ENCODE measurements at places on chromosomes 13 and 19.
A peak's percentile ranks its signal among the peaks of the same experiment; 100 is the strongest.

DNA sequence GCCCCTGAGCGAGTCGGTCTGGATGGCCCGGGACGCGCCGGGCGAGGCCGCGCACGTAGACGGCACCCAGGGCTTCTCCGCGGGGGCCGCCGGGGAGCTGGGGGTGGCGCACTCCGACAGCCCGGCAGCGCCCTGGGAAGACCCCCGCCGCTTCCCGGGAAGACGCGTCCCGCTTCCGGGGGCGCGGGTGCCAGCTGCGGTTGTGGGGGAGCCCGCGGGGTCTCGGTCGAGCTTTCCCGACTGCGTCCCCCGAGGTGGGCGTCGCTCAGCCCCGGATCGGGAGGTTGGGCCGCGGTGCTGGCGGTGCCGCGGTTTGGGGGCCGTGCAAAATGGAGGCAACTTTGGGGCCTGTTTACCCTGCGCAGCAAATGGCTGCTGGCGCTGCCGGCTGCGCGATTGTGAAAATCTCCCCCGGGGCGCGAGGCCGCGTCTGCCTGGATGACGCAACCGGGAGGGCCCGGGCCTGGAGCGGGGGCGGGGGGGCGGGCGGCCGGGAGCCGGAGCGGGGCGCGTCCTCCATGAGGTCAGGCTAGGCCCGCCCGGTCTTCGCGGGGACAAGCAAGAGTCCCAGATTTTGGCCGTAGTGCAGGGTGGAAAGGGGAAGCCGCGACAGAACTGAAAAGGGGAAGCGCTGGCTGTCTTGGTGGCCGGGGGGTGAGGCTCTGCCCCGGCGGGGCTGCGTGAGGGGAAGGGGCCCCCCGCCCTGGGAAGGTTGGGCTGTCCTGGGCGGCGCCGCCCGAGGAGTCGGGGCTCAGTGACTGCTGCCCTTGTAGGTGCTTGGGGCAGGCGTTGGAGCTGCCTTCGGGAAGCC lies 11.3 kb downstream of the PEAK3 start:
- DNase-seq, result peak; percentile 36

- no peak for DNase-seq
Observed at GRCh38 chr13:70255406-70255991, 147.2 kb upstream of the KLHL1 start.

GRCh38 chr19:30882411-30883005 lies 466.7 kb downstream of the TSHZ3 start:
- no peak for DNase-seq

GRCh38 chr13:54705738-54706137 lies 1677.1 kb downstream of the OLFM4 start:
- DNase-seq, result no peak

DNA sequence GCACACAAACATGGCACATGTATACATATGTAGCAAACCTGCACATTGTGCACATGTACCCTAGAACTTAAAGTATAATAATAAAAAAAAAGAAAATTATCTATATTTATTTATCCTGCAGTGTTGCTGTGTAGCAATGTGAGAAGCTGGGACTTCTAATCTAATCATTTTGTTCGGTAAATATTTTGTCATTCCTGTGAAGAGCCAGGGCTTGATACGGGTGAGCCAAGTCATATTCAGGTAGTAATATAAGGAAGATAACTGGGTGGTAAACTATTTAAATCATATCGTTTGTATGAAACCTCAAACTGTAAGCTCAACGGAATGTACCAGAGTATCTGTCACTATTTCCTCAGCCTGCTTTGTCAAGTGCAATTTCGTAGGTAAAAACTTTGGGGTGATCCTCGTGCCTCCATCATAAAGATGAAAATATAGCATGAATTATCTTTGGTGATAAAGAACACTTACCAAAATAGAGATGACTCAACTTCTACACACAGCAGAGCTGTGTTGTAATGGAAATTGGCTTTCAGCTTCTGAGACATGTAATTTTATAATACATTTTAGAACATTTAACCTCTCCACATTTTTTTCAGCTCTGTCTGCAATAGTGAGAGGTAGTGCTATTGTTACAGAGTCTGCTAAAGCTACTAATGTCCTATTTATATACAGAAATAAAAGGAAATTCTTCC lies 92.9 kb downstream of the PCDH9 start:
- no peak for DNase-seq

DNA sequence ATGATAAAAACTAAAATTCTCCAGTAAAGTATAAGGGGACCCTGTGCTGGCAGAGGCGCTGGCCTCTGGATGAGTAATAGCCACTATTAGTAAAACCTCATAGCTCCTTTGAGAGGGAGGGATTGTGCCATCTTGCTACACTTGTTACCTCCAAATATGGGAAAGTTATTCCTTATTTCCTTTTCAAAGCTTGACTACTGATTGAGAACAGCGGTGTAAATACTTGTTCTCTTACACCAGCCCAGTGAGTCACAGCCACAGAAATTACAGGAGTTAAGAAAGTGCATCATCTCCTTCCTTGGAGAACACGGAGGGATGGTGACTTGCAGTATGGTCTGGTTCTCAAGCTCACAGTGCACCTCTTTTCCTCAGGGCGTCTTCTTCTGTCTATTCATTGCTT lies 379.0 kb downstream of the EFNB2 start:
- DNase-seq, result no peak

- DNase-seq, result no peak
Observed at GRCh38 chr13:104784891-104785290, 1718.7 kb upstream of the SLC10A2 start.
